ENCODE measurements at places on chromosomes 1 and 21.

- no peak overlapping the region for H3K27ac ChIP-seq
- peak; percentile 22 for DNase-seq
- no peaks in the 10 kb centered on the region for H3K36me3 ChIP-seq
- H3K4me3 ChIP-seq: no peak overlapping the region
- H3K4me1 ChIP-seq: no peaks in the 10 kb centered on the region
These were observed 134.3 kb downstream of the IGSF21 start for GRCh38 chr1:18241891-18242290.

GRCh38 chr1:200671235-200671786 is 1.6 kb upstream of the DDX59 start:
- no peaks in the 10 kb centered on the region for H3K27me3 ChIP-seq
- peaks cover 11% of the 10 kb centered on the region for H3K4me1 ChIP-seq
- H3K36me3 ChIP-seq: no peaks in the 10 kb centered on the region
- no peak for DNase-seq
- no peak overlapping the region for H3K27ac ChIP-seq

GRCh38 chr1:28282426-28283407 is 23.4 kb downstream of the SESN2 start:
- H3K4me3 ChIP-seq: no peak overlapping the region
- H3K4me1 ChIP-seq: no peaks in the 10 kb centered on the region
- peaks cover 44% of the 10 kb centered on the region for H3K36me3 ChIP-seq
- no peak overlapping the region for H3K27ac ChIP-seq
- DNase-seq: no peak

DNA sequence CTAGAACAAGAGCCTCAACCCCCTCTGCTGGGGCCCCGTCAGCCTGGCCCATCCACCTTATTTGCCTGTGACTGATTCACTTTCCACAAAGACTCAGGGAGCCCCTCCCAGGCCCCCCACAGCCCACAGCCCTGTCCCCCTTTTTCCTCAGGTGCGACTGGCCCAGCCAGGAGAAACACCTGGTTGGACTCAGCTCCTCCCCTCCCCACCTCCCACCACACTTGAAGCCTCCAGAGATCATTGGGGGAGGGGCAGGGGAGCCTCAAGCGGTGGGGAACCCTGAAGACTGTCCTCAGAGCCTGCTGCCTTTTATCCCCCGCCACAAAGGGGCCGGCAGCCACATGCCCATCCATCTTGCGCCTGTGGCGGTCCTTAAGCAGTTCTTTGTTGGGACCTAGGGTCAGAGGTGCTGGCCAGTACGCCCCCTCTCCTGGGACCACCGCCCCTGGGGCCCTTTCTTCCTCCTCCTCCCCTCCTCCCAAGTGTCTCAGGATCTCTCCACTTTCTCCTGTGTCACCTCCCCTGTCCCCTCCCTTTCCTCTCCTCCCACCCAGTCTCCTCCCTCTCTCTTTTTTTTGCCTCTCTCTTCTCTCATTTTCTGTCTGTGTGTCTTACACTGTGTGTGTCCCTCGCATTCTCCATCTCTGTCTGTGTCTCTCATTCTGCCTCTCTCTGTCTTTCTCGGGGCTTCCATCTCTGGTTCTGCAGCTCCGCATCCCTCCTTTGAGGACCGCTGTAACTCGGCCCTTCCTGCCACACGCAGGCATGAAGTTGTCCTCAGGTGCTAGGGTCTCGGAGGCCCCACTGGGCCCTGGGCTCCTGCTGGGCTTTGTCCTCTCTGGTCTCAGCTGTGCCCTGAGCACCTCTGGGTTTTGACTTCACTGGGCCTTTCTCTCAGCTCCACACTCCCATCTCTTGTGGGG is 12.2 kb downstream of the CRABP2 start:
- H3K4me1 ChIP-seq: peaks cover 9% of the 10 kb centered on the region
- DNase-seq: peak; percentile 81
- no peaks in the 10 kb centered on the region for H3K27me3 ChIP-seq
- H3K27ac ChIP-seq: no peak overlapping the region
- no peak overlapping the region for H3K4me3 ChIP-seq

GRCh38 chr1:40308036-40308727 is 8.9 kb downstream of the COL9A2 start:
- H3K36me3 ChIP-seq: no peaks in the 10 kb centered on the region
- H3K4me3 ChIP-seq: no peak overlapping the region
- H3K4me1 ChIP-seq: no peaks in the 10 kb centered on the region
- no peaks in the 10 kb centered on the region for H3K27me3 ChIP-seq
- DNase-seq: no peak

GRCh38 chr21:25579226-25580013 is 27.9 kb downstream of the MRPL39 start:
- H3K4me3 ChIP-seq: no peak overlapping the region
- no peaks in the 10 kb centered on the region for H3K4me1 ChIP-seq
- no peaks in the 10 kb centered on the region for H3K27me3 ChIP-seq
- H3K27ac ChIP-seq: no peak overlapping the region
- no peak for DNase-seq

DNA sequence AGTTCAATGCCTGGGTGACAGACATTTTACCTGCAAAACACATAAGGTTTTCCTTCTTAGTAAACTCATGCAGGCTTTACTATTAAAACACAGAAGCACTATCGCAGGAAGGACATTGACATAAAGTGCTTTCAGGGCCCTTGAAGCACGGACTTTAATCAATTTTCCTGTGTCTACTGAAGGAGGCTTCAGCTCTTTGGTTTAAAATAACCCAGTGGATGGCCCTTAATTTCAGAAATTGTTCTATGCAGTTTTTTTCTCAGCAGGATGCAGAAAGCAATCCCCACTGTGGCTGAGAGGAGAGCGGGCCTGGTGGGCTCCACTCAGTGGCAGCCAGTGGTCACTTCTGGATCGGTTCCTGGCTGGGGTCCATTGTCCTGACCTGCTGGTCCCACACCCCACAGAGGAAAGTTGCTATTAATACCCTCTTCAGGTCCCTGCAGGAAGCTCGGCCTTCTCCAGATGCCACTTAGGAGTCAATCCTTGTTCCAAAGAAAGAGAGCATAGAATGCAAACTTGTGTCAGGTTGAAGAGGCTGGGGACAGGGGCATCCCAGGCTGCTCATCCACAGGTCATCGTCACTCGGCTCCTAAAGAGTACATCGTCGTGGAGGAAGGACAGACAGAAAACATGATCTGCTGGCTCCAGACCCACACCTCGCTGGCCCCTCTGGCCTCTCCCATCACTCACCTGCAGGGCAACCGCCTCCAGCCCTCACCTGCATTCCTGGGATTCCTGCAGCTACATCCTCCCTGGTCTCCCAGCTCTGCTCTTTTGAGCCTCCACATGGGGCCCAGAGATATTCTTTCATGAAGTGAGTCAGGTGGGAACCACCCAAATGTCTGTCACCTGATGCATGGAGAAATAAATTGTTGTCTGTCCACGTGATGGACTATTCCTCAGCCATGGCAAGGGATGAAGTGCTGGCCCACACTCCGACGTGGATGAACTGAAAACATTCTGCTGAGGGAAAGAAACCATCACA is 153.1 kb downstream of the PSMG1 start:
- DNase-seq: no peak
- no peaks in the 10 kb centered on the region for H3K4me1 ChIP-seq
- H3K27ac ChIP-seq: no peak overlapping the region
- H3K27me3 ChIP-seq: no peaks in the 10 kb centered on the region
- no peak overlapping the region for H3K4me3 ChIP-seq
- no peaks in the 10 kb centered on the region for H3K36me3 ChIP-seq

DNA sequence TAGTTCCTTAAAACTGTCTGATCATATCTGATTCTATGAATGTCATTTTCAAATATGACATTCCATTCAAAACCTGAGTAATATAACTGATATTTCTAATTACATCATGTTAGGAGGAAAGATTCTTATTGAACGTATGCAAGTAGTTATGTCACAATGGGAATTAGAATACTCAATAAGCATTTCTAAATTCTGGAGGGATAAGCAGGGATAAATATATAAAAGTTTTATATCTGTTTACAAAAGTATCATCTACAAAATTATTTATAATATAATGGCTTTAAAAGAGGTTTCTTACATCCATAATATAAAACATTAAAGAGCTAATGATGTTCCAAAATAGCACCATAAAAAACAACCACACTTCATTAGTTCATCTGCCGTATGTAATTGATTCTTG is at the start of gene OR14A2:
Gene OR14A2 (minus strand): TSS at position 101 of the 400 bp plus-strand sequence.
- no peaks in the 10 kb centered on the region for H3K36me3 ChIP-seq
- DNase-seq: no peak
- H3K27ac ChIP-seq: no peak within 1 kb of the TSS
- no peak within 1 kb of the TSS for H3K4me3 ChIP-seq

GRCh38 chr1:67748630-67749029 is 63.6 kb downstream of the GADD45A start:
- no peak for DNase-seq
- H3K27me3 ChIP-seq: no peaks in the 10 kb centered on the region
- peak overlapping the region; percentile 29 for H3K4me3 ChIP-seq
- peak overlapping the region; percentile 81 for H3K27ac ChIP-seq
- peaks cover 27% of the 10 kb centered on the region for H3K4me1 ChIP-seq
- no peaks in the 10 kb centered on the region for H3K36me3 ChIP-seq

GRCh38 chr1:164922585-164922984 is 363.6 kb downstream of the PBX1 start:
- no peaks in the 10 kb centered on the region for H3K4me1 ChIP-seq
- H3K36me3 ChIP-seq: no peaks in the 10 kb centered on the region
- no peak for DNase-seq
- no peaks in the 10 kb centered on the region for H3K27me3 ChIP-seq

DNA sequence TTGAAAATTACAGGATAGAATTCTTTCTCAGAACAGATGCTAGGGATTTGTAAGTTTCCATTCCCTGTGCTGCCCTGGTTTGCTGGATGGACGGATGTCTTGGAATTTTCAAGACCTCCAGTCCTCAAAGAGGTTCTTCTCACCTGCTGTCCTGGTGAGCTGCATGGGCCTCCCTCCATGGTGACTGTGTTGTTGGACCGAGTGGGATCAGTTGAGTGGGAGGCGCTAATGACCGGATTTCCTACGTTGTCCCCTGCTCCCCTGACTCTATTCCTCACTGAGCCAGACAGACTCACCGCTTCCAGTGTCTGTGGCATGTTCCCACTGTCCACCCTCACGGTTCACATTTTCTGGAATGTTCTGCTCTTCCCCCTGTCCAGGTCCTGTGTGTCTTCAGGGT is 229.8 kb downstream of the CAMTA1 start:
- no peak for DNase-seq
- H3K27ac ChIP-seq: no peak overlapping the region
- no peaks in the 10 kb centered on the region for H3K27me3 ChIP-seq
- H3K36me3 ChIP-seq: no peaks in the 10 kb centered on the region

DNA sequence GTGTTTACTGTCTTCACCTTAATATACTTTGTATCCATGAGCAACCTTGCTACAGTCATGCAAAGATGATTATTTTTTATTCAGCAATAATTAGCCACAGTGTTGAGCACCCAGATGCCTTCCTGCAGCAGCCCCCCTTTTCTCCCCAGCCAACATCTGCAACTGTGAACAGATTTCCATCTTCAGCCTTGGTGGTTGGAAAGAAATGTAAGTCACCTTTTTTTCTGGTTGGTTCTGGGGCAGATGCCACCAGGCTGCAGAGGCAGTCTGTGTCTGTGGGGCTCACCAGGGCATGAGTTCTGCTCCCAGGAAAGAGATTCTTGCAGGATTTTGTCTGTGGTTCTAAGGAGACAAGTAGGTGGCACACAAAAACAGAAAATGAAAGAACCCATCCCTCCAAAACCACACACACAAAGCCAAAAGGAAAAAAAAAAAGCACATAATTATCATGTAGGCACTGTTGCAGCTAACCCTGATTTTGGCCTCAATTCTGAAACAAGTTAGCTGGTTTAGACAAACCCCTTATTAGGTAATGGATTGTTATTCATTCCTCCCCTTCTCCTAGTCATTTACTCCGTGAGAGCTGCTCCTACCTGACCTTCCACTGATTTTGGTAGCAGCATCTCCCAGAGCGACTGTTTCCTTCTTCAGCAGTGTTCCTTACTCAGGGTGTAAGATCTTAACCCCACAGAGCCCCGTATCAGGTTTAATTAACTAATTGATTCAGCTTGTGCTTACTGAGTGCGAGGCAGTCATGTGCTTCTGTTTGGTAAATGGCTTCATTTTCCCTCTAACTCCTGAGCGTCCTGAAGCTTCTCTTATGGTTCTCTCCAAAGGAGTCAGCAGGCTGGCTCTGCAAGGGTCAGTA is 36.5 kb downstream of the GALNT2 start:
- H3K4me3 ChIP-seq: no peak overlapping the region
- peak overlapping the region; percentile 78 for H3K27ac ChIP-seq
- no peak for DNase-seq
- peaks cover 59% of the 10 kb centered on the region for H3K4me1 ChIP-seq
- no peaks in the 10 kb centered on the region for H3K36me3 ChIP-seq

GRCh38 chr1:53579221-53580008 is 120.2 kb downstream of the DMRTB1 start:
- H3K4me1 ChIP-seq: no peaks in the 10 kb centered on the region
- DNase-seq: no peak
- H3K36me3 ChIP-seq: no peaks in the 10 kb centered on the region
- no peak overlapping the region for H3K4me3 ChIP-seq

DNA sequence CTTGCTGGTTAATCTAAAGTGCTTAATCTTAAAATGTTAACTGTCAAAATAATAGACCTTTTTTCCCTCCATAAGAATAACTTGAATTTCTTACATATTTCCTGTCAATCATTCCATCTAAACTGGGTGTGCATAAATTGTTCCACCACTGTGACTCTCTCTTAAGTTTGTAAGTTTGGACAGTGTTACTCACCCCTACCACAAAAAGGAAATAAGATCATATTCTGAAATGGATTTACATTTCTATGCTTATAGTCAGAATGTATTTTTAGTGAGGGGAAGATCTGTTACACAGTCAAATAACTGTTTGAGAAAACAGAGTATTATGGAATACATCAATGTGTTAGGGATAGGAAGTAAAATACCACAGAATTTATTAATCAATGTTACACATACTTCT is 109.6 kb upstream of the DPYD start:
- no peaks in the 10 kb centered on the region for H3K36me3 ChIP-seq
- H3K4me3 ChIP-seq: no peak overlapping the region
- no peaks in the 10 kb centered on the region for H3K4me1 ChIP-seq
- no peak for DNase-seq

DNA sequence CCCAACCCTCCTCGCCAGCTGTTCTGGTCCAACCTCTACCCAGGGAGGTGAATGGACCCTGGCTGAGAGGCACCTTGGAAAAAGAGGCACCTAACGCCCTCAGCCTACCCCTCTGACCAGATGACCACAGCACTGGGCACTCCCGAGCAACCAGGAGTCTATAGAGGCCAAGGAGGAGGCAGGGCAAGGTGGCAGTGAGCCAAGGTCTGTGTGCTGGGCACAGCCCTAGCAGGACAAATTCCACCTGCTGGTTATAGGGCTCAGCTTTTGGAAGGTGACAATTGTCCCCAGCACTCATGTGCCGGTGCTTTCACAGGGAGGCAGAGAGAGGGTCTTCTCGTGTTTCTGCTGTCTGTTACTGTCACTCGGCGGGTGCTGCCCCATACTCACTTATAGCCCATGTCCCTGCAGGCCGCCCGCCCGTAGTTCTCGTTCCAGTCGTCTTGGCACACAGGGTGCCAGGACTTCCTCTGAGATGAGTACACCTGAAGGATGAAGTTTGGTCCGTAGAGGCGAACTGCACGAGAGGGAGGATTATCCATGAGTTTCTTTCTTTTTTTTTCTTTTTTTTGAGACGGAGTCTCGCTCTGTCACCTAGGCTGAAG is 27.8 kb downstream of the TMPRSS2 start:
- peak overlapping the region; percentile 28 for H3K27ac ChIP-seq
- H3K4me3 ChIP-seq: no peak overlapping the region
- no peaks in the 10 kb centered on the region for H3K27me3 ChIP-seq
- no peaks in the 10 kb centered on the region for H3K36me3 ChIP-seq

Measured in pancreas (tissue), 10 donors.